Activated CD4-positive, alpha-beta T cell treated with anti-CD3 and anti-CD28 coated beads, Interleukin-2, amount 50 U/mL, for 24 hours (primary cell): ENCODE measurements at places on chromosomes 4 and X.

GRCh38 chr4:26130173-26130572, 190.6 kb upstream of the RBPJ start:
- no peak for DNase-seq

DNA sequence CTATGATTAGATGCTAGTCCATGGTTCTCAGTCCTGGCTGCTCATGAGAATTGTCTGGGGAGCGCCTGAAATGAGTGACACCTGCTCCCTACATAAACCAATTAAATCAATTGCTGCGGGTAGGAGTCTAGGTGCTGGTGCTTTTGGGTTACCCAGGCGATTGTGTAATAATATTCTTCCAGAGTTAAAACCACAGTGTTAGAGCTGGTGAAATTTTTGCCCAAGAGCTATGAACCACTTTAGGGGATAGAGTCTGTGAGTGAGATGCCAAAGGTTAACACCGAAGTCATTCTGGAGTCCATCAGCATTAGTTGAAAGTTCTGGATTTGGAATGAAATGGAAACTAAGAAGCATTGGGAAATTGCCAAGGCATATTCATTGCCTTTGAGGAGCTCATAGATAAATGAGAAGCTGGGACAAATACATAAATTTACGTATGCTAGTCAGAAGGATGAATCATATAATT, 15.3 kb downstream of the PDK3 start:
- DNase-seq = no peak

DNA sequence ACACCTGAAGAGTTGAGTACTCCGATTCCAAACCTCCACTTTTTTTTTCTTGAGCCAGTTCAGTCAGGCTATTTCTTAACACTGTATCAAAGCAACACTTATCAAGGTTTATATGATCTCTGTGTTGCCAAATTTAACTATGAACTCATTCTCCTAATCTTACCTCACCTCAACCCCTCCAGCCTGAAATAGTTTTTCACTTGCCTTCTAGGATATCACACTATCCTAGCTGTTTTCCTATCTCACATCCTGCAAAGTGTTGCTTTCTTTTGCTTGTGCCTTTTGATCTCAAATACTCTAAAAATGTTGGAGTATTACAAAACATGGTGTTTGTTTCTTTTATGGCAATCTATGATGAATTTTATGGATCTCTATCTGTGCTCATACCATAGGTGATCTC, 415.0 kb downstream of the CFAP47 start:
- DNase-seq = no peak

- no peak for DNase-seq
Measured at GRCh38 chr4:54440394-54441136, 211.5 kb downstream of the PDGFRA start.

DNA sequence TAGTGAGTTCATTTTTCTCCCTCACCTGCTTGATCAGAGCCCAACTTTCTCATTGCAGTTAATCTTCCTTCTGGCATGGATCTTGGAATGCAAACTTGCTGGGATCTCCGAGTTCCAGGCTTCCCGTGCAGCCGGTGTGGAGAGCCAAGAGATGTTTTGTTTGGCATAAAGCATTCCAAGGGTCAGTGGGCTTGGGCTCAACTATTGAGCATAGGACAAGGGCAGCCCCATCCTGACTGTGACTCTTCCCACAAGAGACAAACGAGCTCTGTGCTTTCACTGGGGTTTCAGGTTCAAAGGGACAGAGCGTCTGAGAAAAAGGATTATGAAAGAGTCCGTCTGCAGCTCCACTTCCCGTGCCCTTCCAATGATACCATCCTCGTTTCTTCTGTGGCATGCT, 10.5 kb downstream of the TLR7 start:
- DNase-seq = no peak

DNA sequence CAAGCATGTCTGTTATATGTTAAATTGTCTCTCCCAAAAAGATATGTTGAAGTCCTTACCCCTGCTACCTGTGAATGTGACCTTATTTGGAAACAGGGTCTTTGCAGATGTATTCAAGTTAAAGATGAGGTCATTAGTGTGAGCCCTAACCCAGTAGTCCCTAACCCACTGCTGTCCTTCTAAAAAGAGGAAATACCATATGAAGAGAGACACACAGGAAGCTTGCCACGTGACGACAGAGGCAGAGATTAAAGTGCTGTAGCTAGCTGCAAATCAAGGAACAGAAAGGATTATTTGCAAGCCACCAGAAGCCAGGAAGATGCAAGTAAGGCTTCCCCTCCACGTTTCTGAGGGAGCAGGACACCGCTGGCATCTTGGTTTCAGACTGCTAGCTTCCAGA, 150.1 kb downstream of the HNRNPD start:
- DNase-seq = no peak

GRCh38 chr4:41432881-41433280, 105.1 kb upstream of the LIMCH1 start:
- DNase-seq = no peak

GRCh38 chrX:47568656-47569295, 7.8 kb downstream of the ARAF start:
- DNase-seq = no peak

- DNase-seq = no peak
Measured at GRCh38 chrX:10240918-10241317, 84.1 kb downstream of the CLCN4 start.

DNA sequence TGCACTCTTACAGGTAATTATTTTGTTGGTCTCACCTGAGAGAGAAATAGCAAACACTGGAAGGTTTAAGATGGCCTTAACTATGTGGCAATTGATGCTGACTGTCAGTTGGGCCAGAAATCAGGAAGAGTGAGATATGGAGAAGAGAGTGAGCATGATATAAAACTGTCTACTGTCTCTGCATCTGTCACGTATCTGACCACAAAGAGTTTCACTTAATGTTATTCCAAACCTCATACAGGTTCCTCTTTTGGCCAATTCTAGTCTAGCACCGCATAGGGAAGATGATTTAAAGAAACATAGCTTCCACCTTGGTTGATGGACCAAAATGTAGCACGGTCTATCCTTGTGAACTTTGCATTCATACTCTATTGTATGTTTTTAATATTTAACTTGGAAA, 381.0 kb upstream of the BOD1L1 start:
- no peak for DNase-seq

DNA sequence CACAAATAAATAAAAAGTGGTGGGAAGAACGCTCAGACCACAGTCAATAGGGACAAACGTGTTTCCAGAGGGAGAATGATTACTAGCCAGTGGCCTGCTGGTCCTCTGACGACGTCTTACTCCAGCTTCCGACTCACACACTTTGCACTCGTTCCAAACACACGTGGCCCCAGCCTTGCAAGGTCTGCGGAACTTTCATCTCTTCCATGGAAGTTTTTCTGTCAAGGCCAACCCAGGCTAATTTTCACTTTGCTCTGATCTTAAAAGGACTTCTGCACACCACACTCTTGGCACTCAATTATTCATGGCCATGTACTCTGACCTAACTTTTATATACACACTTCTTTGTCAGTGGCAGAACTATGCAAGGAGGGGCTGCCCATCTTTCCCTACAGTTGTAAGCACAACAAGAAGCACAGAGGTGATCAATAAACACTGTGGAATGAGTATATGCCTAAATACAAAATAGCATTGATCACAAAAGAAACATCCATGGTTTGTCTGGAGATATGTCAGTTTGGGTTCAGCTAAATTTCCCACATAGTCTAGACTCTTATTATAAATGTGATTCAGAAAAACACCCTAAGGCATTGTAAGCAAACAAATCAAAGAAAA, 69.4 kb downstream of the STX18 start:
- no peak for DNase-seq

DNA sequence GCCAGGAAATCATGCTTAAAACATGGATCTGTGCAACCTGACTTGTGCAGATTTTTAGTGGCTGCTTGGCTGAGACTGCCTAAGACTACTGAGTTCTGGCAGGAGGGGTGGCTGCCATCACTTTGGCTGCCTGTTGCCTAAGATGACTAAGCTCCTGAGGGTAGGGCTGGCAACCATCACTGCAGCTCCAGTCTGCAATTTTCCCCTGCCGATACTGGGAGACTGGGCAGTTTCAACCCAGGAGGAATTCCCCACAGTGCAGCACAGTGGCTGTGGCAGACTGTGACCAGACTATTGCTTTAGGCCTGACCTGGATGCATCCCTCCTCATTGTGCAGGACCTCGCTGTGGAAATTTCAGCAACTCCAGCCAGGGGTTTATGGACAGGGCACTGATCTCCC, 544.9 kb downstream of the ANKRD50 start:
- DNase-seq = no peak

DNA sequence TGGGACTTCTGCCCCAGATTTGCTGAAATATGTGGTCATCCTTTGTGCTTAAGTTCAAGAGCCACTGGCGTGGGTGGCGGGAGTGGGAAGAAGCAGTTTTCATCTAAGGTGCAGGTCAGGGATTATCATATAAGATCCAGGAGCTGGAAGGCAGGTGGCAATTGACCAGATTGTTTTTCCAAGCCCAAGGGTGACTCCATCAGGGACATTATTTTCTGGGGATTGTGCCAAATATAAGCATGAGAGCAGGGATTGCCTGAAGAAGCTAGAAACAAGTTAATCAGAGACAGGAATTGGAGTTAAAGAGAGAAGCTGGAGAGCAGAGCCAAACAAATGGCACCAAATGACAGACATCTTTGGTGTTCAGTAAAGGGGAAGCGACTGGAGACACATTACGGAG, 19.4 kb upstream of the SEL1L3 start:
- DNase-seq = no peak

DNA sequence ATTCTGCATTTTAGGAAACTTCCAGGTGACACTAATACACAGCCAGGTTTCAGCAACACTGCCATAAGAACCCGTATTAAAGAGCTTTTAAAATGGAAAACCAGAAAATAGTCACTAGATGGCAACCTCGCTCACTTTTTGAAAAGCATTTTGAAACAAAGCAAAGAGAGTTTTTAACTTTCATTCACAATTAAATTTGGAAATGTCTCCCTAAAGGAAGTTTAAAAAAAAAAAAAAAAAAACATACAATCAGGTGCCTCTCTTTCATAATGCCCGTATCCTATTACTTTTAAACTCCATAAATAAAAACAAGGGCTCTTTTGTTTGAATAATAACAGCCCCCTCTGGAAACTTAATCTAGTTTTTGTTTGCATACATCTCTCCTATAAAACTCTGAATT, 20.3 kb downstream of the MEPE start:
- DNase-seq = no peak

DNA sequence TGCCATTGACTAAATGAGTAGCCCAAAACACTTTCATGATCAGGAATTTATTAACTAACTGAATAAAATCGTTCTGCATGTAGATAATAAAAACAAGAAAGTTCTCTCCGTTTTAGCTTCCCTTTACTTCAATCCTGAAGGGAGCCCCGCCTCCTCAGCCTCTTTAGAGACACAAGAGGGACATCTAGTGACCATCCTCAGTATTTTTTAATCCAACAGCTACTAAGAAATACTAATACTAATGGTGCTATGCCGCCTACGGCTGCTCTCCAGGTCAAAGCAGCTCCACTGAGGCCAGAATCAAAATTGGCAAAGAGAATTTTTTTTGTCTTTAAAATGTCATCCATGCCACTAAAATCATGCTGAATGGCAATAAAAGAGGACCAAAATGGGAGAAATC, 3.2 kb upstream of the PCDH19 start:
- no peak for DNase-seq

DNA sequence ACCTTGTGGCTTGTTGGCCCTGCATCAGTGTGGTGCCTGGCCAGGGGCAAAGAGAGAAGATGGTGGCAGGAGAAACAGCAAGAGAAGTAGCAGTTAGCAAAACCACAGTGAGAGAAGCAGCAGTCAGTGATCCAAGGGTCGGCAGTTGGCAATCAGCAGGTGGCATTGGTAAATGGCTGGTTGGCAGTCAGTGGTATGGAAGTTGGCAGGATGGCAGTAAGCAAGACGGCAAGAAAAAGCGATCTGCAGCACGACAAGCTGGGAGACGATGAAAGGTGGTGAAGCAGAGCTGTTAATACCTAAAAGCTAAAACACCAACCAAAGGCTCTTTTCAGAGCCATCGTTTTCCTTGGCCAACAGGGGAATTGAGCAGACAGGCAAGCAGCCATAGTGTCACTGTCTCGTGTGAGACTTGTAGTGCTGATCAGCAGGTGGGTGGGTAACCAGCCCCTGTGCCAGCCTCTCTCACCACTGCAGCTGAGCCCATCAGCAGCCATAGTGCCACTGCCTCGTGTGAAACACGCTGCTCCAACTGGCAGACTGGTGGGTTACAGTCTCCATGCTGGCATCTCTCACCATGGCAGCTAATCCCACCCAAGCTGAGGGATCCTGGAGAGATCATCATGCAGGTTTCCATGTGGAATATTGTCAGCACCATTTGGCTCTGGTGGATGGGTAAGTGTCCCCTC, 2078.4 kb downstream of the PCDH7 start:
- no peak for DNase-seq

DNA sequence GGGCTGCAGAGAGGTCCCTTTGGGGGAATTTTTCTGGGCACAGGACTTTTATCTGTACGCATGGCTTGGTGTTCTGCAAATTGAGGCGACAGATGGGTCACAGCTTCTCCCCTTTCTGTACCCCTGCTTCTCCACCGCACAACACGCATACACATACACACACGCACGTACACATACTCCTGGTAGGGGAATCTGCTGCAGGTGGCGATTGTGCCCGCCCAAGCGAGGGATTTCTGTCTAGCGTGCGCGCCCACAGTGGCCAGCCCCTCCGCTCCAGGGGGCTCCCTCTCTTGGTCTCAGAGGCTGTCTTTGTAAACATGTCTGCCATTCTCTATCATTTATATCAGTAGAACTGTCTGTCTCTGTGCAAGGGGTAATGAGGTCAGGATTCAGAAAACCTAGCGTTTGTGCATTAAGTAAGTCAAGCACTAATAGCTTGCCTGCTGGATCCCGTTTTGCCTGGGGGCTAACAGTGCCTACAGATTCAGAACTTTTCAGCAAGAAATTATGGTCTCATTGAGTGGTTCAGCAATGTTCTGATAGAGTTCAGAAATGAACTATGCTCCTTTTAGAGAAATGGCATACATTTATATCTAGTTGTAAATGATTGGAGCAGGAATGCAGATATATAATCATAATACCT, 2.2 kb downstream of the GRID2 start:
- no peak for DNase-seq

- no peak for DNase-seq
Measured at GRCh38 chr4:155433636-155434360, 57.0 kb upstream of the MAP9 start.

DNA sequence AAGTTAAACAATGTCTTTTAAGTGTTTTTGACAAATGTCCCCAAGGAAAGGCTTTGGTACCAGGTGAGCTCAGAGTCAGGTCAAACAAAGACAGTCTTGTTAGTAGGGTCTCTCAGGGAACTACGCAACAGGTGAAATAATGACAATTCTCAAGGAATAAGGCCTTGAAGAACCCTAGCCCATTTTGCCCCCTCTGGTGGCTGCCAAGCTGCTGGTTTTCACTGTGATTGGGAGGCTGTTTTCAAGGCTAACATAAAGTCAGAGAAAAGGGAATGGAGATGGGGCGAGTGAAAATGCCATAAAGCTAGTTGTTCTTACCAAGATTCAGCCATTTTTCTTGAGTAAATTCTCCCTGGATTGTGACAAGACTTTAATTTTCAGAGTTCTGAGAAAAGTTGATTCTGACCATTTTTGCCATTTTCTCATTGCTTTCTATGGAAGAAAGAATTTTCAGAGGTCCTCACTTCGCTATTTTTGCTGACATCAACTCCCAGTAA, 58.7 kb downstream of the RWDD4 start:
- DNase-seq = no peak
